ENCODE measurements at places on chromosomes 12 and 14. TPM values are rescaled to one million over a fixed set of nuclear protein-coding genes. Genes with fewer than 3 reads are reported as not detected.

The CD27 gene
- 0.43 TPM for total RNA-seq

GRCh38 chr12:42564556-42564955, 25.0 kb downstream of the PRICKLE1 start:
- peaks cover 8% of the 10 kb centered on the region for H3K4me1 ChIP-seq
- H3K27me3 ChIP-seq = no peaks in the 10 kb centered on the region
- DNase-seq = no peak
- no peak overlapping the region for H3K4me3 ChIP-seq
- no peaks in the 10 kb centered on the region for H3K36me3 ChIP-seq

DNA sequence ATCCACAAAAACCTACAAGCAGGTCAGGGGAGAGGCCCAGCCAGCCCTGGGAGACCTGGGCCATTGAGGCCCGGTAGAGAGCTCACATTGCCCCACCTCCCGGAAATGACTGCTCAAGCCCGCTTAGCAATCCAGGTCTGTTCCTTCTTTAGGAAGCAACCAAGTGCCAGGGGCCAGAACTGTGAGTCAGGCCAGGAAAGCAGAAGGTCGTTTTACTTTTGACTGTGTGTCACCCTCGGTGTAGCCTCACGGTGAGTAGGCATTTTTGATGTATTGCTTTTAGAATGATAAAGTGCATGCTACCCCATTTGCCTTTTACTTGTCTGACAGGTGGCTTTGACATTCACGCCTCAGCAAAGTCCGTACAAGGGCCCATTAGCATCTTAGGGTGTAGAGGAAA, 25.4 kb upstream of the PWP1 start:
- no peaks in the 10 kb centered on the region for H3K27me3 ChIP-seq
- H3K4me1 ChIP-seq = peaks cover 10% of the 10 kb centered on the region
- H3K4me3 ChIP-seq = no peak overlapping the region
- DNase-seq = no peak
- H3K36me3 ChIP-seq = no peaks in the 10 kb centered on the region

DNA sequence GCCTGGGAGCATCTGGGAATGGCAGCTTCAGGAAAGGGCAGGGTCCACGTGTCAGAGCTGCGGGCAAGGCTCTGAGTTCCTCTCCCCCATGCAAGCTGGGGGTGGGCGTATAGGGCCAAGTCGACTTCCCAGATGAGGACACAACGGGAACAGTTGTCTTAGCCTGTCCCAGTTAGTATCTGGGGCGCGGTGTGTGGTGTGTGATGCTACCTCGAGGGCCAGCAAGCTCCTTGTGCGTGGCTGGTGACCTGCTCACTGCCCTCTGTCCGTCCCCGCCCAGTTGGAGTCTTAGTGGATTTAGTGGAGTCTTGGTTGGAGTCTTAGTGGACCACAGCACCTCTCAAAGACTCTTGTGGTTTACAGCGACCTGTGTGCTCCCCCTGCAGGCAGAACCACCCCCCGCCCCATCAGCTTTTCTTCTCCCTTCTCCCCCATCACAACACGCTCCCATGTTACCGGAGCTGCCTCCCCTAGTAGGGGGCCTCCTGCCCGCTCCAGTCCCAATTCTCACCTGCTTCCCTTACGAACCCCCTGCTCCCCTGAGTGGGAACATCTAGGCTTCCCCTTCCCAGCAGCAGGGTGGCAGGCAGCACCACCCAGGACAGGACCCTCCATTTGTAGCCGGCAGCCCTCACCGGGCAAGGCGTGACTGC, 8.7 kb downstream of the ASPG start:
- no peaks in the 10 kb centered on the region for H3K27me3 ChIP-seq
- no peak for DNase-seq
- H3K4me3 ChIP-seq = no peak overlapping the region
- H3K27ac ChIP-seq = no peak overlapping the region
- peaks cover 3% of the 10 kb centered on the region for H3K4me1 ChIP-seq

The SLC8B1 gene
- 3.0 TPM for total RNA-seq

DNA sequence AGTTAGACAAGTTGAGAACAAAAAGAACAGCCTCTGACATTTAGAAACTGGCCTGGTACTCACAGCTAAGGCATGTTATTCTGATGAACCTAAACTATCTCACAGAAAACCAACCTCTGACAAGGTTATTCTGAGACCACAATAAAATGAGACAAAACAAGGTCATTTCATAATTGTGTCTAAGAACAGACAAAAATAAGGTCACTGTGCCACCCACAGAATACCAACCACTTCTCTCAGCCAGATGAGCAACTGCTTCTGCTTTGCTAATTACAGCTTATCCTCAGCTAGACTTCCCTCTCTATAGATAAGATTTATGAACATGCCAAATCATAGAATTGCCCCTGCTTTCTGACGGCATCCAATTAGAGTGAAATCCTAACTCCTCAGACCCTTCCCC, 52.2 kb upstream of the CRACR2A start:
- no peak for DNase-seq
- no peak overlapping the region for H3K27ac ChIP-seq
- no peak overlapping the region for H3K4me3 ChIP-seq
- no peaks in the 10 kb centered on the region for H3K27me3 ChIP-seq
- no peaks in the 10 kb centered on the region for H3K36me3 ChIP-seq

- no peaks in the 10 kb centered on the region for H3K36me3 ChIP-seq
- no peaks in the 10 kb centered on the region for H3K27me3 ChIP-seq
- H3K4me1 ChIP-seq = no peaks in the 10 kb centered on the region
- H3K27ac ChIP-seq = no peak overlapping the region
- no peak for DNase-seq
These were observed 151.3 kb downstream of the RAD51B start for GRCh38 chr14:67970923-67971322.

The NKX2-8 gene
- not detected for total RNA-seq

The FGF6 gene
- total RNA-seq = not detected

DNA sequence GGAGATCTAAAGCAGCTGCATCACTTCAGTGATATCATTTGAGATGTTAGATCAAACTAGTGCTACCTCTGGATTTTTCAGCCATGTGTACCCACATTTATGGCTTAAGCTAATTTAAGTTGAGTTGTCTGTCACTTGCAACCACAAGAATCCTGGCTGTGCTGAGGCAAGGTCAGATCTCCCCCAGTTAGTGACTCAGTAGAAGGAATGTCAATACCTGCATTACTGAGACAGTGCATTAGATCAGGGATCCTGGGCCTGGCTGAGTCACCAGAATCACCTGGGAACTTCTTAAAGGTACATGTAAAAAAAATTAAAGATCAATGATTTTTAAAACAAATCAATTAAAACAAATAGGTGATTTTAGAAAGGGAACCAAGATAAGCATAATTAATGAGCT, 84.6 kb upstream of the GRIN2B start:
- H3K27ac ChIP-seq = no peak overlapping the region
- H3K27me3 ChIP-seq = no peaks in the 10 kb centered on the region
- DNase-seq = no peak

- H3K4me1 ChIP-seq = no peaks in the 10 kb centered on the region
- H3K27me3 ChIP-seq = no peaks in the 10 kb centered on the region
- no peak overlapping the region for H3K27ac ChIP-seq
These were observed 58.4 kb downstream of the BCL11B start for GRCh38 chr14:99213527-99213971.

The DIP2B gene
- 37.4 TPM for total RNA-seq

DNA sequence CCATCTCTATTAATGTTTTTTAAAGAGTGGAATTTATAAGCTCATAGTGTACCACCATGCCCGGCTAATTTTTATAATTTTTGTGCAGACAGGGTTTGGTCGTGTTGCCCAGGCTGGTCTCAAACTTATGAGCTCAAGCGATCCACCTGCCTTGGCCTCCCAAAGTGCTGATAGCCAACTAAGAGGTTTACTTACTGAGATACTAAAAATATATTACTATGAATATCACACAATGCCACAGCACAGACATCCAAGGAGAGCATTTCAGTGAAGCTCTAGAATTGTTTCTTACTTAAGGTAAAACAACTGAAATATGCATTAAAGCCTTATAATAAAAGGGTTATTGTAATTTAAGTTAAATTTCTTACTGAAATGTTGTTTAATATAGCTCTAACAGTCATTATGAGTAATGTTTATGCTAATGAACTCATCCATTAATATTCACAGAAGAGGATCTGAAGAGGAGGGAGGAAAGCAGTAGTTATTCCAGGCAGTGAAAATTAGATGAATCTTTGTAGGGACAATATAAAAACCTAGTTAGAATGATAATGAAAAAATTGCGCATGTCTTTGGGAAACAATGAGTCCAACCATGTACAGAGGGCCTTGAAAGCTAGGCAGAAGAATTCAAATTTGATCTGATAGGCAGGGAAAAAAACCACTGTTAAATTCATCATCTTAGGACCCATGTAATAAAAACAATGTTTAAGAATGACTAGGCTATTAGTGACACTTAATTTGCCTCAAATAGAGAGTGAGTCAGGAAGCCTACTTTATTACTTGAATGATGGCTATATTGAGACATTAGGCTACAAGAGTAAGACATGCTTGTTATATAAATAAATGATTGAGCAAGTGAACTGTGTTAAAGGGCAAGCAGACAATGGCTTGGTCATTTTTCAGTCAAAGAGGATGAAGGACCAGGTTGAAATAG, 99.2 kb downstream of the SLC41A2 start:
- H3K4me3 ChIP-seq = no peak overlapping the region
- H3K27ac ChIP-seq = no peak overlapping the region
- no peak for DNase-seq
- H3K36me3 ChIP-seq = no peaks in the 10 kb centered on the region

DNA sequence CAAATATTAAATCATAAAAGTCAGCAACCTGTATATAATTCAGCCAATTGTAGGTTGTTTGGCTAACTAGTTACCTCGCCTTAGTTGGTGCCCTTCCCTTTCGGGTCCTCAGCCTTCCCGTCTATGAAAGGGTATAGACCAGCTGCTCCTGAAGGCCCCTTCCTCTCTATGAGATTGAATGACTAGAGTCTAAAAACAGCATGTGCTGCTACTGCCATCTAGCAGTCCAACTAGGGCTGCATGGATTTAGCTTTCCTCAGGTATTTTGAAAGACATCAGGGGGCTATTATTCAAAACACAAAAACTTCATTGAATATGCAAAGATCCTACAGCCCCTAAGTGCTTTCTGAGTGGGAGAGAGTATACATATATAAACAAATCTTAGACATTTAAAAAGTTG, 37.0 kb upstream of the TMEM263 start:
- no peaks in the 10 kb centered on the region for H3K27me3 ChIP-seq
- H3K27ac ChIP-seq = no peak overlapping the region
- H3K36me3 ChIP-seq = no peaks in the 10 kb centered on the region
- no peak overlapping the region for H3K4me3 ChIP-seq
- DNase-seq = peak; percentile 86

DNA sequence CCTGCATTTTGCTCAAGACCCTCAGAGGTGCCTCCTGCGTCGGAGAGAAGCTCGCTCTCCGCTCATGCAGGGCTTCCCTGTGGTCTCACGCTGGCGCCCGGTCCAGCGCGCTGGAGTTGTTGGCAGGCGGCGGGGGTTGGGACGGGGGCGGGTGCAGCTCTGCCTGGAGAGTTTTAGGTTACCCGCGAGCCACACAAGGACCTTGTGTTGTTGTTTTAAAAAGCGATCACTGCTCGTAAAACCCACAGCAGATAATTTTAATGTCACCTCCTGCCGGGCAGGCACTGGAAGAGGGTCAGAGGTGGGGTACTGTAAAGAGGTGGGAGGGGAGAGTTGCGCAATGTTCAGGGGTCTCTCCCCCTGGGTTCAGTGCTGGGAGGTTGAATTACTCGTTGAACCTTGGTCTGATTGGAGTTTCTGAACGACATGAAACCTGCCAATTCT, 850 bp downstream of the SMOC1 start:
- peak overlapping the region; percentile 34 for H3K27ac ChIP-seq
- H3K4me1 ChIP-seq = peaks cover 37% of the 10 kb centered on the region
- peak; percentile 60 for DNase-seq
- H3K36me3 ChIP-seq = peaks cover 15% of the 10 kb centered on the region
- H3K27me3 ChIP-seq = no peaks in the 10 kb centered on the region
- H3K4me3 ChIP-seq = peak overlapping the region; percentile 94

DNA sequence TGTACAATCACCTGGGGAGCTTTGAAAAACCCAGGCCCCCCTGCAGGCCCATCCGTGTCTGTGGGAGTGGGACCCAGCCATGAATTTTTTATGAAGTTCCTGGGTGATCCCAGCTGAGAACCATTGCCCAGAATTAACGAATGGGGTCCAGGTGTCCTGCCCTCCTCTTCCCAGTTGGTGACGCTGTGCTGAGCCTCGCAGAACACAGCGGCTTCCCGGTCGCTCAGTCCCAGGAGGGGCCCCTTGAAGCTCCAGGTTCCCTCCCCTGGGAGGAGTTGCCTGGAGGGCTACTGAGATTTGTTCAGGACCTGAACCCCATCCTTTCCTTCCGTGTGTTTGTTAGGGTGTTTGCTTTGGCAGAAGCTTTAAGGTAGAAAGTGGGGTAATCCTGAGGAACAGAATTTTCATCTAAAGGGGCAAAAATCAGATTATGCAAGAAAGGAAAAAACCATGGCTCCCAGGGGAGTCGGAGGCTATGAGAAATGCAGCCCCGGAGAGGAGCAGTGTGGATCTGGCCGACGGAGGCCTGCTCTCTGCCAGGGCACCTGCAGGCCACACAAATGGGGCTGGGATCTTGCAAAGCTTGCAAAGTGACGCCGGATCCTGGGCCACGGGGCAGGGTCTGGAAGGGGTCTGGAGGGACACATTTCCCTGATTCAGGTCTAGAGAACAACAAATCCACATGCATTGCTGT, 164.7 kb upstream of the PRMT8 start:
- H3K4me1 ChIP-seq = peaks cover 13% of the 10 kb centered on the region
- peak; percentile 40 for DNase-seq
- H3K4me3 ChIP-seq = no peak overlapping the region

The KDM2B gene
- total RNA-seq = 158 TPM

The NGB gene
- total RNA-seq = not detected

The WNT5B gene
- total RNA-seq = 73.8 TPM

GRCh38 chr12:51210690-51211395, 7.0 kb downstream of the POU6F1 start:
- no peak for DNase-seq
- H3K36me3 ChIP-seq = no peaks in the 10 kb centered on the region
- H3K27ac ChIP-seq = no peak overlapping the region
- no peaks in the 10 kb centered on the region for H3K27me3 ChIP-seq
- H3K4me3 ChIP-seq = no peak overlapping the region

The RIC8B gene
- 21.2 TPM for total RNA-seq

GRCh38 chr14:25394791-25395391, 344.9 kb upstream of the STXBP6 start:
- no peaks in the 10 kb centered on the region for H3K27me3 ChIP-seq
- H3K4me3 ChIP-seq = no peak overlapping the region
- H3K36me3 ChIP-seq = no peaks in the 10 kb centered on the region
